ENCODE measurements at places on chromosomes 2 and 18.

DNA sequence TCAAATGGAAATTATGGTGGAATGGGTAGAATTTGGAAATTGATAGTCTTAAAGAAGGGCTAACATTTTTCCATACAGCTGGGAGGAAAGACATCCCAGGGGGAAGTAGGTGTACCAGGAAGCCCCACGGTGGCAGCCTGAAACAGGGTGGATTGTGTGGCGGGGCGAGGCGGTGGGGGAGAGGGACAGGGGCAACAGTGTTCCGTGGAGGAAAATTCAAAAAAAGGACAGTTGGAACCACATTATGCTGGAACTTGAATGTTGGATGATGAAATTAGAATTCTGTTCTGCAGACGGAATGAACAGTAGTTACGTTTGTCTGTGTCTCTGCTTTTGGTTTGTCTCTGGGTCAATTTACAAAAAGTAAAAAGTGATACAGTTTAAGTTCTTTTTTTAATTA lies 10.6 kb upstream of the CIB4 start:
- no peak for DNase-seq

- no peak for DNase-seq
Measured at GRCh38 chr18:35132021-35132902, 91.0 kb downstream of the MAPRE2 start.

DNA sequence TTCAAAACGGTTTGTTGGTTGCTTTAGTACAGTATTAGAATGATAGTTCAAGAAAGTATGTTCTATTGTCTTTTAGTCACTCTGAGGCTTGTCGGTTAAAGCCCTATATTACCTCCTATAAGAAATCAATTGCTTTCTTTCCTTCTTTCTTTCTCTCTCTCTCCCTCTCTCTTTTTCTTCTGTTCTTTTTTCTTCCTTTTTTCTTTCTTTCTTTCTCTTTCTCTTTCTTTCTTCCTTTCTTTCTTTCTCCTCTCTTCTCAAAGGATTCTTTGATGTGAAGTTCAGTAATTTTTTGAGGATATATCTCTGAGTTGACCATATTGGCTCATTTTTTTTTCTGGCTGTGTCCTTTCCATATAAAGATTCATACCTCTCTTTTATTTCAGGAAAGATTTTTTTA lies 249.4 kb downstream of the SRBD1 start:
- no peak for DNase-seq

GRCh38 chr18:7417727-7418126 lies 149.4 kb upstream of the PTPRM start:
- no peak for DNase-seq

GRCh38 chr18:8151181-8151580 lies 458.1 kb upstream of the RAB12 start:
- DNase-seq: no peak

DNA sequence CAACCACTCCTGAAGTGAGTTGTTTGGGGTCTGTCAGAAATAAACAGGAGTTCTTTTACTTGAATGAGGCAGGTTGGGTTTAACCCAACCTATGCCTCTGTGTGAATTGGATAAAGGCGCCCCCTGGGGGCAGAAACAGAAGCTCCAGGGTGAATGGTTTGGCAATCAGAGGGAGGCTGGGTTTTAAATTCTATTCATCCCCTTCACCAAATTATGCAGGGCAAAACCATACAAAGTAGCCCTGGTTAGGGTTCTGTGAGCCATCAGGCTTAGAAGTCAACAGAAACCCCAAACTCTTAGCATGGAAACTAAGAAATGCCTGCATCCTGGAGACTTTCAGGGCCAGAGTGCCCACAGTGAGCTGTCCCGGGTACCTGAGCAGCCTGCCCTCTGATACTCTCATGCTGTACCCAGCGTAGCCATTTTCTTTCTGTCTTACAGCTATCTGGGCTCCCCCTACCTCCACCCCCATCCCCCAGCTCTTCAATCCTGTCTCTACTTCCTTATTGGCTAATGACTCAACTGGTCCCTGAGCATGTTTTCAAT lies 241.5 kb downstream of the ICOS start:
- peak; percentile 12 for DNase-seq

DNA sequence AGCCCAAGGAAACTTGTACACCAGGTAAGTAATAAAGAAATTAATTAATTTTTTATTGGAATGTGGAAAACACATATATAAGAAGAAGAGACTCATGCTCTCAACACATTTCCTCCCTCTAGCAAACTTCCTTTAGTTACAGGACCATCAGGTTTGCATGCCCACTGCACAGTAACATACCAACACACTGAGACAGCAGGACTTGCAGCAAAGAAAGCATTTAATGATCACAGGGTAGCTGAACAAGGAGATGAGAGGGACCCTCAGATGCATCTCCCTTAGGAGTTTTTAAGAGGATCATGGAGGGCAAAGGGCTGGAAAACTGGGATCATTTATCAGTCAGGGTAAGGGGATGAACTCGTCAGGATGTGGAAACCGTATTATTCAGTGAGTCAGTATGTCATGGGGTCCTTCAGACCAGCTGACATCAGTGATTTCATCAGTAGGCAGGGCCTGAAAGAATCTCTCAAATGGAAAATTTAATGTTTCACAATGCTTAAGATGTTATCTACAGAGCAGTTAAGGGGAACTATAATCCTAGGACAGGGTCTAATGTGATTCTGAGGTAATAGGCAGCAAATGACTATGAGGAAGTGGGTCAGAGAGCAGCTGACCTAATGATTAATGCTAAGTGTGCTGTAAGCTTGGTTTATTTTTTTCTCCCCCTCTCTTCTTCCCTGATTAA lies 193.8 kb upstream of the RND3 start:
- DNase-seq: no peak

- no peak for DNase-seq
Measured at GRCh38 chr18:14916851-14917250, 168.9 kb downstream of the ANKRD30B start.

Measured in HuH-7.5 (cell line).